ENCODE measurements at places on chromosomes 13 and 19.

DNA sequence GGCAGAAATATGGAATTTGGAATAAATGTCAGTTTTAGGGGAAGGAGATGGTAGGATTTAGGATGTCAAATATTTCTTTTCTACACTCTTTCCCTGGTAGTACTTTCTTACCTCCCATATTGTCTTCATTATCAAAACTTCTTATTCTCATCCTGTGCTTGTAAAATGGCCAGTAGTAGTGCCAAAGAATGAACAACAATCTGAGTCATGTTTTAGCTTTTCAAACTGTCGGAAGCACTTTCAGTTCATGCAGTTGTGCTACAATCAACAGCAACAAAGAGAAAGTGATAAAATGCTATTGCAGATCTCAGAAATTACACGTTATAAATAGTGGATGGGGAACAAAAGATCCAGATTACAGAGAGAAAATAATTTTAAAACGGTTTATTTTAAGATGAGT lies 193.7 kb upstream of the RXFP2 start:
- DNase-seq = no peak

- no peak for DNase-seq
Measured at GRCh38 chr19:48994035-48994386, 324 bp downstream of the RUVBL2 start.

GRCh38 chr13:40589285-40590109 lies 76.9 kb downstream of the FOXO1 start:
- DNase-seq = no peak

GRCh38 chr13:51601601-51602565 lies 17.6 kb downstream of the WDFY2 start:
- no peak for DNase-seq

GRCh38 chr13:38700051-38700450 lies 13.2 kb downstream of the FREM2 start:
- DNase-seq = no peak
